Temporal lobe (tissue), 4 donors: ENCODE measurements at places on chromosomes 7 and 10. TPM values are rescaled to one million over a fixed set of nuclear protein-coding genes. Genes with fewer than 3 reads are reported as not detected.

The DOCK4 gene
- total RNA-seq, result 81.6 TPM

The PRR15 gene
- total RNA-seq, result 0.25 TPM

The PRKG1 gene
- 13.8 TPM for total RNA-seq

The ASAH2B gene
- total RNA-seq, result 7.4 TPM

The ERCC6 gene
- 17.9 TPM for total RNA-seq
